Activated CD8-positive, alpha-beta memory T cell treated with anti-CD3 and anti-CD28 coated beads, Interleukin-2, amount 50 U/mL, for 4 hours (primary cell): ENCODE measurements at places on chromosomes 4 and X.

- no peak for DNase-seq
These were observed 209.8 kb upstream of the NDST4 start for GRCh38 chr4:115323106-115323707.

DNA sequence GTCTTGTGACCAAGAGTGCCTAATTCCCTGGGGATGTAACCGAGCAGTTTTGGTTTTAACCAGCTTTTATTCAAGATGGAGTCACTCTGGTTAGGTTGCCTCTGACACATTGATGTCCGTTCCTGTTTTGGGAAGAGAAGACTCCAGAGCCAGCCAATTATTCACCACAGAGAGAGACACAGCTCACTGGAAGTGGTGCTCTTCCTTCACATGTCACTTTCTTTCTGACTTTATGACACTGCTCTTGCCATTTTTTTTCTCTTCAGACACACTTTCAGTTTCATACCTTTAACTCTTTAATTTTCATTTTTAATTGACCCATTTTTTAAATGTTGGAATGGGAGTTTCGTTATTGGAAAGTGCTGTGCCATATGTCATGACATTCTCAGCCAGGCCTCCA, 418.4 kb upstream of the FSTL5 start:
- DNase-seq: no peak

DNA sequence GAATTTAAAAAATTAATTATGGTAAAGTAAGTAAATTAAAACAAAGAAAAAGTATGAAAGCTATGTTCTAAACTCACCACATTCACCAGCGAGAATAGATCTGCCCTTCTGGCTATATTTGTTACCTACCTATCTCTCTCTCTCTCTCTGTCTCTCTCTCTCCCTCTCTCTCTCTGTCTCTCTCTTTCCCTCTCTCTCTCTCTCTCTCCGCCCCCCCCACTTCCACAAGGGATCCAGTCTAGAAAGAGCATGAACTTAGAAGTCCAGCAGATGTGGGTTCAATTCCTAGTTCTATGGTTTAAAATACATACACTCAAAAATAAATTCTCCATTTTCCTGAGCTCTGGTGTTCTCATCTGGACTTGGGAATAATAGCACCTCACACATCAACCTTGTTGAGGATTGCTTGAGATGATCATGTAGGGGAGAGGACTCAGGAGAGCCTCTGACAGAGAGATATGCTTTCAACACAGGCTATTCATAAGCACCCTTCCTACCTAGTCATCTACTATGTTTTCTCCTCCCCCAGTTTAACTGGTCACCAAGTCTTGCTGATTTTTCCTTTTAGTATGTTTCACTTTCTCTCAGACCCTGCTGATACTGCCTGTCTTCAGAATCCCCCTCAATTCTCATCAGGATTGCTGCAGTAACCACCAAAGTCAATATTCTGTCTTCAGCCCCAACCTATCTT, 64.7 kb downstream of the SLC7A11 start:
- DNase-seq: no peak

DNA sequence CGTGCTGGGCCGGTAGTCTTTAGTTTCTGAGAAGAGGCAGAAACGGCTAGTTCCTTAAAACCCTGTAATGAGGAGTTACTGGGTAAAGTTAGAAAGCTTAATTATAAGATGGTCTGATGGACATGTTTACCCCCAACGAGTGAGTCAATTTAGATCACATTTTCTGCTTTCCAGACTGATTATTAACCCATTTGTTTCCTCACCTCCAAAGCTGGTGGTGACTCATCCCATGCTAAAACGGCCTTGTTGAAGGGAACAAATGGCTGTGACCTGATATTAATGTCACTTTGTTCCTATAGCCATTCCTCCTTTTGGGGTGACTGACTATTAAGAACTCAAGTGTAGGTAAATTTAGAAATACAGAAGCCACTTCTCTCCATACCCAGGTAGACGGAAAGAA, 232.0 kb downstream of the KCNIP4 start:
- DNase-seq: no peak

DNA sequence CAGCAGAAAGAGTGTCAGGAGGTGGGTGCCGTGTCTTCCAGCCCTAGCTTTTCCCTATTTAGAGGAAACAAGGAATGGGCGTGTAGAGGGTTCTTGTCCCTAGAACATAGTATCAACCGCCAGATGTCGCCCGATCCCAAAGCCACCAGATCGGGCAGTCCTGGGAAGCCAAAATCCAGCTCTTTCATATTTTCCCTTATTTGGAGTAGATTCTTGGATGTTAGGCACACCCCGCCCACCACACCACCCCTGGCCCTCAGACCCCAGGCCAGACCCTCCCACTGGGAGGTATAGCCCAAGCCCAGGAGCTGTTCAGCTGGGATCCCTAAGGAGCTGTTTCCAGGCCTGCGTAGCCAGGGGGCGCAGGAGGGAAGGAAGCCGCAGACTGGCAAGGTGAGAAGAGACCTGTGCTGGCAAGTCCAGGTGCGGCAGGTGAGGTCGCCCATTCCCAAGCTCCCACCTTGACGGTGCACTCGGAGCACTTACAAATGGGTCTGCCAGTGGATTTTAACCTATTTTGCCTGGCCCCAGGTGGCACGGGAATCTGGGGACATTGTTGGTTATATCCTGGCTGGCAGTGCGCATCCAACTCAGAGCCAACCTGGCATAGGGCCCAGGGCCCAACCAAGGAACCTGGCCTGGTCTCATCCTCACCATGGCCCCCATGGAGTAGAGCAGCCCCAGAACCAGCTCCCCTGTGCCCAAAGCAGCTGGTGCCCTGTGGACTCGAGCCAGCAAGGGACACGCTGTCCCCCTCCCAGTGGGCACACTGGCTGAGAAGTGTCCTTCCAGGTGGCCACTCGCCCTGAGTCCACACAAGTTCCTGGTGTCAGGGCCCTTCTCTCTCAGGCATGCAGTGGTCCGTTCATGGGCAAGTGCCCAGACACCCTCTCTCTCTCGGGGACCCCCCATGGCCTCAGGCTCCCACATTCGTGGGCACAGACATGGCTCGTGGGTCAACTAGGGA, 811 bp downstream of the FLNA start:
- DNase-seq: no peak

GRCh38 chrX:139213241-139213709, 317.3 kb upstream of the F9 start:
- no peak for DNase-seq

DNA sequence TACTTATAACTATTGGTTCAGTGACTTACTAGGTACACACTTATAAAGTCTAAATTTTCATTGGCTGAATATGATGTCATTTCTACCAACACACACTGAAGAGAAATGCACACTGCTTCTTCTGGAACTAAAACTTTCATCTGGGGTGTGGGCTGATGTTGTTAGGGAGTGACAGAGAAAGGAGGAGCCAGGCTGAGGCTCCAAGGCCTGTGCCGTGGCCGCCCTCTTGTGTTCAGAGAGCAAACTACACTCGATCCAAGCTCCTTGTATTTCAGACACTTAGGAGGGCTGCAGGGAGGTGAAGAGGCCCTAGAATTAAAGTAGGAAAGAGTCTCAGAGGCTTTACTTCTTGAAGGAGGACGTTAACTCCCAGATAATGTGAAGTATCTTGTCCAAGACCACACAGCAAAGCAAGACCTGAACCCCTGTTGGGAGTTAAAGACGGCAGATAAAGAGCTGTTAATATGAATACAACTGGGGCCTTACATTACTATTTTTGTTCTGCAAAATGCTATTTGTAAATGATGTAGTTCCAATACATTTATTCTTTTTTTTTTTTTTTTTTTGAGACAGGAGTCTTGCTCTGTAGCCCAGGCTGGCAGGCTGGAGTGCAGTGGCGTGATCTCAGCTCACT, 137.5 kb downstream of the AFAP1 start:
- peak; percentile 77 for DNase-seq

DNA sequence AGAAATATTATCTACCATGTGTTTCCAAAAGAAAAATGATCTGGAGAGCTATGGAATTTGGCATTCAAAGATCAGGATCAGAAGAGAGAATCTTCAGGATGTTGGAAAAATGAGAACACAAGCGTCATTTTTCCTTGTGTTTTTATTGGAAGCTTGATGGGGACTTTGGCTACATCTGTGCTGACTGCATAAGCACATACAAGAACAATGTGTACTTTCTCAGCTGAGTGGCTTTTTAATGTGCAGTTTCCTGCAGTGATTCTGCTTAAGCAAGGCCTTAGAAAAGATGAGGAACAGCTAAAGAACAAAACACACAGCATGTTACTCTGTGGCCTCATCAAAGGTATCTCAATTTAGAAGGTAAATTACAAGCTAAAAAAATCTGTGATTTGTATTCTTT, 1039.9 kb downstream of the GLUD2 start:
- DNase-seq: no peak

GRCh38 chrX:87517571-87518141, at the start of gene KLHL4:
Gene KLHL4, plus strand, starts transcription at chrX:87517802. Its CDS starts 92 bp downstream, at chrX:87517894.
- no peak for DNase-seq

DNA sequence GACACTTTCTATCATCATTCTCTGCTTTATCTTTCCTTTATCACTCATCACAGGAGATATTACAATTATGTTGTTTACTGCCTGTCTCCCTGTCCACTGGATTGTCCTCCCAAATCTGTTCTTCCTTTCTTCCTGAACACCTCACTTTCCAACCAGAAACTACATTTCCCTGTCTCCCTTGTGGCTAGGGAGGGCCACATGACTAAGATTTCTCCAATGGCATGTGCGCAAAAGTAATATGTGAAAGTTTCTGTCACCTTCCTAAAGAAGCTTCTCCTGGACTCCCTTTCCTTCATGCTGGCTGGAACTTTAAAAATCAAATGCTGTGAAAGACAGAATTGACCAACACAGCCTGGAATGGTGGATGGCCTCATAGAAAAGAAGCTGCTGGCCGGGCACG, 25.8 kb downstream of the ATP11C start:
- no peak for DNase-seq

DNA sequence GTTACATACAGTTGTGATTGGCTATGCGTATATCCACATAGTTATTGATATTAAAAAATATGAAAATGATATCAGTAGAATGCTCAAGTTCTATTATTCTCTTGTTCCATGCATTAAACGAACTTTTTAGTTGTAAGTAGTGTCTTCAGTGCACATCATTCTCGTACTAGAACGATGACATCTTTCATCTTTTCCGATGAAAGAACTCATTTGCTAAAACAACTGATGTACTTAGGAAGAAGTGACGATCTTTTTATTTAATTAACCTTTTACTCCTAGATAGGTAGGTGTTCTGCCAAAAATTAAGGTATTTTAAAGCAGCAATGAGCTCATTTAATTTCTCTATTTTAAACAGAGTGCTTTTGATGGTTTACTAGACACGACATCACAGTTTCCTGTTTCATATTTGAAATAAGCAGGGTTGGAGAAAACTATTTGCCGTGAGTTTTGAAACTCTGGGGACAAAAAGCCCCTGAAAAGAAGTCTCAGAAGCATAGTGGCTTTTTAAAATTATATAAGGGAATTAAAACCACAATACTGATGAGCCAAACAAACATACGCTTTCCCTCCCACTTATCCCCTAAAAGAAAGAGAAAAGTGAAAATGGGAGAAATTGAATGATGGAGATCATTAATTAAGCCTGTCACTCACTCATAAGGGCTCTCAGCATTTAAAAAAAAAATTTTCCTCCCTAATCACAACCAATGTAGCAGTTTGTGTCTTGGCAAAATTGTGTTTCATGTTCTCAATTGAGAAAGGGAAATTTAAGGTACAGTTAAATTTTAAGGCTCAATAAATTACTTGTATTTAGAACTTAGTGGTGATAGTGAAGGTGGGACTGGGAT, 25.6 kb downstream of the SPRY1 start:
- no peak for DNase-seq

DNA sequence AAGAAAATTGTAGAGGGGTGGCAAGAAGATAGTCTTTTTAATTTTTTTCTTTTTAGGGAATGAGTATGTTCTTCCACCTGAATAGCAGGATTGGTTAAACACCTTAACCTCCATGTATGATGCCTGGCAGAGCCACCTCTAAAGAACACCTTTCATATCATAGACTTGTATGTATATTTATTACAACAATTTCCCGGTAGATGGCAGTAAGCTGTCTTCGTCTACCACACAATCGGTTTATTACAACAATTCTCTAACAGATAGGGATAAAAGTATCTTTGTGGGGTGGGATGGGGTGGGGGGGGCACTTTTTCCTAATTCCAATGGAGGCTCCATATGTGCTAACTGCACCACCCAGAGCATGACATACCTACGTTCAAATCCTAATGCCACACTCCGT, 255.5 kb downstream of the LDB2 start:
- DNase-seq: no peak

- no peak for DNase-seq
These were observed 42.6 kb downstream of the C4orf51 start for GRCh38 chr4:145722561-145722960.

- no peak for DNase-seq
These were observed 291.7 kb downstream of the FBXO8 start for GRCh38 chr4:173991814-173992213.

GRCh38 chr4:86683167-86683566, 89.1 kb downstream of the PTPN13 start:
- no peak for DNase-seq

DNA sequence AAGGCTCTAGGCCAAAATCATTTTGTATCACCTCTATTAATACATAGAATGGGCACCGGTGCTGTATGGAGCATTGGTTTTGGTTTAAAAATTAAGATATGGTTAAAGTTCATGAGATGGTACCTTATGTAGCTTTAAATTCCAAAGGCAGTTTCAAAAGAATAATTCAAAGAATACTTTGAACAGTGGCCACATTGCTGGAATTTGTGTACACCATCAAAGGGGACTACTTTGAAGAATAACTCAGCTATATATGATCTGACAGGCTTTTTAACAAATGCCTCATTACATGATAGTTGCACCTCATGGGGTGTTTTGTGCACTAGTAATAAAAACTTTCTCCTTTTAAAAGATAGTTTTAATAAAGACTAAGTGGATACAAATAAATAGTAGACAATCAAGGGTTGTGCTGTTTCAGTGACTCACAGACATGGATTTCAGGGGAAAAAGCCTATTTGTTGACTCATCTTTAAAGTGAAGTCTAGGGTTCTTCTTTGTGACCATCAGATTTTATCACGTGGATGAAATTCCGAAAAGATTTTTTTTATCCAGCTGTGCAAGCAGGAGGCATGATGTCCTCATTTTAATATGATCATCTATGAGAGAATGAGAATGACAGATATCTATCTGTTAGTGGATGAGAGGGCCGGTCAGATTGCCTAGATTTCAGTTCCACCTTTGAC, 12.8 kb downstream of the MTM1 start:
- DNase-seq: no peak

- DNase-seq: no peak
These were observed 75.0 kb downstream of the MGST2 start for GRCh38 chr4:139740531-139741041.

- DNase-seq: no peak
These were observed 2.9 kb upstream of the NWD2 start for GRCh38 chr4:37241647-37242046.

GRCh38 chrX:7943600-7944245, 16.5 kb upstream of the PNPLA4 start:
- DNase-seq: no peak
